Sigmoid colon (tissue), 7 donors: ENCODE measurements at places on chromosomes 4 and X. TPM values are rescaled to one million over a fixed set of nuclear protein-coding genes. Genes with fewer than 3 reads are reported as not detected.
A peak's percentile ranks its signal among the peaks of the same experiment; 100 is the strongest.

DNA sequence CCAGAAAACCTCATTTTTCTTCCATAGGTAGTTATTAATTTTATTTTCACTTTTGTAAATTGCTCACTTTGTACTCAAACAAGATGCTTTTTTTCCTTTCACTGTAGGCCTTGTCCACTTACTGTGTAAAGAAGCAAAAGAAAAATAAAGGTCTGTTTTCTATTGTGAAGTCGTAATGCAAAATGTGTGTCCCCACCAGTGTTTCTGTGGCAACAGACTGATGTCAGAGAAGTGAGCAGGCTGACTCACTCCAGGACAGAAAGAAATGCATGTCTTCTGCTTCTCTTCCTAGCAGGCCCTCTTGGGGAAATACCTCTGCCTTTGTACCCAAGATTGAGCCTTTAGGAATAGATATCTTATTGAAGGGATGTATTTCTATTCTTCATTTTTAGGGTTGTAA is 30.3 kb downstream of the INPP4B start:
- DNase-seq = no peak

The SYN1 gene
- total RNA-seq = 1.4 TPM

DNA sequence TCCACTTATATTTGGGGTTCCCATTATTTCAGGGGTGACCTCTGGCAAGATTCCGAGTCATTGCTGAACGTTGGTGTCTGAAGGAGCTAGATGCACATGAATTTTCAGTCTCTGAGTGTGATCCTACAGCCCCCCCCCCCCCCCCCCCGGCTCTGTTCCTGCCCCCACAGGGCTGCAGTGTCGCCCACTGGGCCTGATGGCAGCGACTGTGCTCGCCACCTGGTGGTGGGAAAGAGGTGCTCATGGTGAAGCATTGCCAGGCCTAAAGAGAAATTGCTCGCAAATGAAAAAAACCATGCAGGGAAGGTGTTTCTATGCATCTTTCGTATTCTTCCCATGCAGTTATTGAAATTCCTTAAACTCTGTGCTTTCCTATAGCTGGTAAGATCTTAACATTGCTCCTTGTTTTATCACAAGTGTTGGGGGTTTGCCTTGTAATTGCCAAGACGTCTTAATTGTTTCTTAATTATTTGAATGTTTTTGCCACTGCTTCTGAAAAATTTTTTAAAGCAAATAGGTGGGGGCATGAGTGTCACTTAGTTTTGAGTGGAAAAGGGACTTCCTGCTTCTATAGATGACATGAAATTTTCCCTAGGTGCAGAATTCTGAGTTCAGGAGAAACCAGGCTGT is 63.2 kb downstream of the CLDN22 start:
- DNase-seq = peak; percentile 73

The RAI2 gene
- 19.6 TPM for total RNA-seq

DNA sequence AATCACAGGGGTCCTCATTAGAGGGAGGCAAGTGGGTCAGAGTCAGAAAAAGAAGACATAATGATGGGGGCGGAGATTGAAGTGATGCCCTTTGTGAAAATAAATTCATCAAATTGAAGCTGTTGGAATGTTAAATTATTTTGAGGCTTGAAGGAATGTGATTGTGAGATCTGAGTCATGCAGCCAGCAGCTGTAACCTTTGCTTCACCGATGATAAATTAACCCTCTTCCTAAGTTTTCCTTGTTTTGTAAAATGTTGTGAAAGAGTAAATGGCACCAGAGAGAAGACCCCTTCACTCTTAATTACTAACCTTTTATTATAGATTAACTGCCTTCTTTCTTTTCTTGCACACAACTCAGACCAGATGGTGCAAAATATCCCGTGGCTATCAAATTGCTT is 47.7 kb upstream of the FAM9A start:
- DNase-seq = no peak

The DGAT2L6 gene
- not detected for total RNA-seq

- no peak for DNase-seq
These were observed 2.3 kb upstream of the AASDH start for GRCh38 chr4:56389558-56389957.

The ZNF185 gene
- total RNA-seq = 1.9 TPM

DNA sequence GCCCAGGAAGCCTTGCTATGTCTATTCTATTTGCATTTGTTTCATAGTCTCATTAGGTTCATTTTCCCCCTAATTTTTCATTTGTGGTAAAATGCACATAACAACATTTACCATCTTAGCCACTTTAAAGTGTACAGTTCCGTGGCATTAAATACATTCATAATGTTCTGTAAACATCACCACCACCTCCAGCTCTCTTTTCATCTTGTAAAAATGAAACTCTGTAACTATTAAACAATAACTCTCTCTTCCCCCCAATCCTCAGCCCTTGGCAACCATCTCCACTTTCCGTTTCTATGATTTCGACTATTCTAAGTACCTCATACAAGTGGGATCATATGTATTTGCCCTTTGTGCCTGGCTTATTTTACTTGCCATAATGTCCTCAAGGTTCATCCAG is 19.9 kb downstream of the ARHGEF38 start:
- no peak for DNase-seq

GRCh38 chrX:129961180-129962083 is 21.0 kb upstream of the BCORL1 start:
- peak; percentile 64 for DNase-seq

DNA sequence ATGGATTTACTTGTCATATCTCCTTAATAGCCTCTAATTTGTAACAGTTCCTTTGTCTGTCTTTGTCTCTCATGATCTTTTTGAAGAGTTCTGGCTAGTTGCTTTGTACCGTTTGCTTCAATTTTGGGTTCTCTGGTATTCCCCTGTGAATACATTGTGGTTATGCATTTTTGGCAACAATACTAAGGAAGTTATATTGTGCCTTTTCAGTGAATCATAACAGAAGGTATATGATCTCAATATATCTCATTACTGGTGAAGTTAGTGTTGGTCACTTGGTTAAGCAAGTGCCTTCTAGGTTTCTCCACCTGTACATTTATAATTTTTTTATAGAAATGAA is 48.6 kb downstream of the DCLK2 start:
- no peak for DNase-seq

- no peak for DNase-seq
These were observed 56.2 kb downstream of the ADRA2C start for GRCh38 chr4:3822230-3822947.

The F9 gene
- not detected for total RNA-seq
